Gastroesophageal sphincter (tissue), 4 donors: ENCODE measurements at places on chromosomes 4 and X. TPM values are rescaled to one million over a fixed set of nuclear protein-coding genes. Genes with fewer than 3 reads are reported as not detected.

DNA sequence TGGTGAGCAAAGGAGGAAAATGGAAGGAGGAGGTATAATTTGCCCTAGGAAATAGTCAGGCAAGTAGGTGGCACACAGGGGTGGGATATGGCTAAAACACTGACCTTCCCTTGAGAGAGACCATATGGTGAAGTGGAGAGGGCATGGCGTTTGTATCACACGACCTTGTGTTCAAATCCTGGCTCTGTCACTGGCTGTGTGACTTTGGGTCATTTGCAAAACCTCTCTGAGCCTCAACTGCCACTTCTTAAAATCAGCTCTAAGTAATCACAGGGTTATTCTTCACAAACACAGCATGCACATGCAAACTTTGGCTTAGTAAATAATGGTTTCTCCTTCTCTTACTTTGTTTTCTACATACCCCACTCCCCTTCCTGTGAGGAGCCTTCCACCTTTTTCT lies 8.7 kb downstream of the PDGFRA start:
- no peak for ATAC-seq

DNA sequence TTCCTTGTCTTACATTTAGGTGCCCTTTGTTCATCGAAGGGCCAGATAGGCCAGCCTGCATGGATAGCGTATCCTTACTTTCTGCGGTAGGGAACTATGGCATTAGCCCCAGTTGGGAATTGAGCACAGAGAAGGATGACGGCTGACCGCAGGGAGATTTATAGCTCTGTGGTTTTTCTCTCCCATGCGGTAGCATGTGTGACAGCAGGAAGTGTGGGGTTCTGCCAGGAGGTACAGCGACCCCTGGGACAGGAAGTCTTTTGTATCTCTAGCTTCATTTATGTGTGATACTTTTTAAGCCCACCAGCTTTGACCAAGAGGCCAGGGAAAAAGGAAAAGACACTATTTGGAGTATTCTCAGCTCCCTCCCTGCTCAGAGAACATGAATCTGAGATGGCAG lies 33.1 kb downstream of the GAB3 start:
- no peak for ATAC-seq

- no peak for ATAC-seq
Measured at GRCh38 chr4:150236626-150237025, 158.4 kb downstream of the DCLK2 start.

DNA sequence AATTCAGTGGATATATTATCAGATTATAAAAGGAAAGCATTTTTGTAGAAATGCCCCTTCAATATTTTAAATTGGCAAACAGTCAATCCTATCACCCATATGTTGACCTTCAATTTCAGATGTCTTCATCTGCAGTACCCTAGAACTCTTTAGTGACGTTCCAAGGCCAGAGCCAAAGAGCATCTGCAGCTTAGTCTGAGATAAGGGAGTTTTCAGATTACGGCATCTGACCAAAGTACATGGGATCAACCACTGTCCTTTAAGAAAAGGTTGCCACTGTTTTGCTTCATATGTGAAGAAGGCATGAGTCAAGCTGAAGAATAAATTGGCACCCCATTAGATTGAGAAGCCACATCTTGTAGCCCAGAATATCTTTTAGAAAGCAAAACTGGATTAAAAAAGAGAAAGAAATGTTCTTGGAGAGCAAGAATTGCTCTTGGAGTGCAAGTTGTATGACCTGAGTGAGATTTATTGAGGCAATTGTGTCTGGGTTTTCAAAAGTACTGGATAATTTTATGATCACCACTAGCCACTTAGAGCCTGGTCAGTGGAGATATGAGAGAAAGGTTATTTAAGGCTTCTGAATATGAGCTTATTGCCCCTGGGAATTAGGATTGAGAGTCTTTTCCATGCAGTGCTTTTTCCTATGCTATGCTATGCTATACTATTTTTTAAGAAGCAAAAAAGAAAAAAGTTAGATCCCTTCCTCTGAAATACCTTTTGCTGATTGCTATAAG lies 251.9 kb upstream of the NR3C2 start:
- no peak for ATAC-seq

GRCh38 chr4:120693816-120694215 lies 228.7 kb downstream of the PRDM5 start:
- no peak for ATAC-seq

- ATAC-seq, result no peak
Measured at GRCh38 chrX:111831343-111831742, 44.6 kb upstream of the TRPC5OS start.

- peak; percentile 92 for ATAC-seq
Measured at GRCh38 chrX:13064599-13065143, 20.3 kb upstream of the FAM9C start.

DNA sequence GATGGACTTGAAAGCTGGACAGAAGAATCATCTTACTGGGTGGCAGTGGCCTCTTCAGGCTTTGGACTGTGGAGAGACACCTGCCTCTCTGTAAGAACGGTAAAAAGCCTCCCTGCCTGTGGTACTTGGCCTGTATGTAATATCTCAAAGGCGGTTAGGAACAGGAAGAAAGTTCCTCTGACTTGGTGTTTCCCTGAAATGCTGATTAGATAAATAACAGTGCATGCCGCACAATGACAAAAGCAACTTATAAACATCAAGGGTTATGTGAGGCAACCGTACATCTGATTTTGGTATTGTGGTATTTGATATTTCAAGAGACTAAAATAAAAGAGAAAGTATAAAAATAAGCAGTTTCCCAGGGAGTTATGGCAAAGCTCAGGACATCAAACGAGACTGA lies 92.4 kb upstream of the SORBS2 start:
- no peak for ATAC-seq

DNA sequence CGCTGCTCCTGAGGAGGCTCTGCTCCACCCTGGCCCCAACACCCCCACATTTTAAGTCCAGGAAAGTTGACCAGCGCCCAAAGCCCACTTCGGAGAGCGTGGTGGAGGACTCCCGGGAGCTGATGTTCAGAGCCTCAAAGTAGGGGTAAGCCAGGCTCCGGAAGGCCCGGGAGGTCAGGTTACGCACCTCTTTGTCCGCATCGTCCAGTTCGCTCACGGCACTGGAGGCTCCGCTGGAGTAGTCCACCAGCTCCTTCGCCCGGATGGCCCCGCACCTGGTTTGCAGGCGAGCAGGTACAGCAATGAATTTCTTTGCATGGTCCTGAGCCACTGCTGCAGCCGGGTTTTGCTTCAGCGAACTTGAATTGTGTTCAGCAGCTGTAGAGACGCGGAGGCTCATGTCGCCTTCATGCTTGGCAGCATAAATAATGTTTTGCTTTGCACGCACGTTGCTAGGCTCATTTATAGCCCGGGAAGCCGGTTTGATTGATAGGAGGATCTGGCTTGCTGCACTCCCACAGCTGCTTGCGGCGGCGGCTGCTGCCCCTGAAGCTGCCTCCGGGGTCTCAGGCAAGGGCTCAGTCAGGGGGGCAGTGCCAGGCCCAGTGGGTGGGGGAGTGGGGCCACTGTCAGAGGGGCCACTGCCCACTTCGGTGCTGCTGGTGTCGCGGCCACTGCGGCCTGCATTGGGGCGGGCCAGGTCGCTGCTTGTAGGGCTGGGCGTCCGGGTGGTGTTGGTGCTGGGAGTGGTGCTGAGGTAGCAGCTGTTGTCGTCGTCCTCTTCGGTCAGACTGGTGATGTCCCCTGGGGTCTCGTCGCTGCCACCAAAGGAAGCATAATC lies 4.8 kb downstream of the C4orf54 start:
- ATAC-seq, result no peak

GRCh38 chr4:112214390-112215264 lies 17.0 kb upstream of the AP1AR start:
- no peak for ATAC-seq

GRCh38 chrX:11462648-11463047 lies 169.4 kb downstream of the AMELX start:
- ATAC-seq, result no peak

GRCh38 chrX:145002771-145003170 lies 244.5 kb upstream of the SPANXN1 start:
- no peak for ATAC-seq

DNA sequence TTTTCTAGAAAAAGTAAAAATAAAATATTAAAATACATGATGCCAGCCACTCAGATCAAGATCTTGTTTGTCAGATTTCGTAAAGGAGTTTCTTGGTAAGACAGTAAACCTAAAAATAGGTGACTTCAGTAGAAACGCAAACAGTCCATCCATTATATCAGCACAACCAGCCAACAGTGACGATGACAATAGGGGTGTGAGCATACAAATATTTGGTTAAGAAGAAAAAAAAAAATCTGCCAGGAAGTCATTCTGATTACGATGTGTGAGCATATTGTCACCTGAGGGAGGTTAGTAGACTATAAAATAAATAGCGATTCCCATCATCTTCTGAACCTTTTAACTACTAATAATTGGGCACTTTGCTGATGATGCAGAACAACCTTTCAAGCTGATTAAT lies 37.6 kb downstream of the SLC7A11 start:
- no peak for ATAC-seq

DNA sequence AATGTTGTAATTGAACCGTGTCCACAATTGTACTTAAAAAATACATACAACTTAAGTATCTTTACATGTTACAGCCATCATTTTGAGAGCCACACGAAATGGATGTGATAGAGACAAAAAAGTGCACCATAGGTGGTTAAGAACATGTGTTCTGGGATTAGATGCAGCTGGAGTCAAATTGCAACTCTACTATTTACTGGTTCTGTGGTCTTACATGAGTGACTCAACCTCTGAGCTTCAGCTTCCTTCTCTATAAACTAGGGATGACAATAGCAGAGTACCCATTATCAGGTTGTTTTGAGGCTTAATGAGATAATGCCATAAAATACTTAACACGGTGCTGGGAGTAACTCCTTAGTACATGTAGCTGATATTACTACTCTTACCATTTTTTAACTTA lies 130.4 kb downstream of the IDS start:
- no peak for ATAC-seq

DNA sequence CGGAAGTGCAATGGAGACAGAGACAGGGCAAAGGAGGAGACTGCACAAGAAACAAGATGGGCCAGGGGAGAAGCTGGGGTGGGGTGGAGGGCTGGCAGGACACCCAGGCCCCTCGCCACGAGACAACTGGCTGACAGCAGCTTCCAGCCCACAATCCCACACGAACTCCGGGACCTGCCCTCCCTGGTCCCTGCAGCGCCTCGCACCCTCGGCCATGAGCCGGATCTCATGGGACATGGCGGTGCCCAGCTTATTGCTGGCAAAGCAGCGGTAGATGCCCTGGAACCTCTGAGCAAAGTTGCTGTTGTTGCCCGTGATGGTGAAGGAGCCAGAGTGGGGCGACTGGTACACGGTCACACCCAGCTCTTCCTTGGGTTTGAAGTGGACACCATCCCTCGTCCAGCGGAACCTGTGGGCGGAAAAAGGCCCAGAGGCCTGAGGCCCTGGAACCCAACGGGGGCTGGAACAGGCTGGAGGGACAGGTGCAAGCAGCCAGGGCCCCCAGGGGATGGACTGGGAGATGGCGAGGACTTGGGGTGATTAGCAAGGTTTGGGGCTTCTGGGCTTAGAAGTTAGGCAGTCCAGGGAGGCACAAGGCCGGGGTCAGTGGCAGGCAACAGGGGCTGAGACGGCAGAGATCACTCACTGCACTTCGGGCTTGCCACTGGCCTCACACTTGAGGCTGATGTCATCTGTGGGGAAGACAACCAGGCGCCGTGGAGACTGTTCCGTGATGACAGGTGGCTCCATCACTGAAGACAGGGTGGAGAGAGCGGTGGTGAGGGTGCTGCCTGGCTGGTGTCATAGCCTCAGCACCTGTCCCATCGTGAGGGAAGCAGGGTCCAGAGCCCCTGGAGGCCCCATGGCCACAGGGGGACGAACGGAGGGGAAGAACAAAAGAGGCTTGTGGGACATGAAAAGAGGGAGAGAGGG lies 13.8 kb downstream of the L1CAM start:
- ATAC-seq, result no peak

- ATAC-seq, result no peak
Measured at GRCh38 chrX:1480082-1480785, 27.5 kb upstream of the ASMTL start.

DNA sequence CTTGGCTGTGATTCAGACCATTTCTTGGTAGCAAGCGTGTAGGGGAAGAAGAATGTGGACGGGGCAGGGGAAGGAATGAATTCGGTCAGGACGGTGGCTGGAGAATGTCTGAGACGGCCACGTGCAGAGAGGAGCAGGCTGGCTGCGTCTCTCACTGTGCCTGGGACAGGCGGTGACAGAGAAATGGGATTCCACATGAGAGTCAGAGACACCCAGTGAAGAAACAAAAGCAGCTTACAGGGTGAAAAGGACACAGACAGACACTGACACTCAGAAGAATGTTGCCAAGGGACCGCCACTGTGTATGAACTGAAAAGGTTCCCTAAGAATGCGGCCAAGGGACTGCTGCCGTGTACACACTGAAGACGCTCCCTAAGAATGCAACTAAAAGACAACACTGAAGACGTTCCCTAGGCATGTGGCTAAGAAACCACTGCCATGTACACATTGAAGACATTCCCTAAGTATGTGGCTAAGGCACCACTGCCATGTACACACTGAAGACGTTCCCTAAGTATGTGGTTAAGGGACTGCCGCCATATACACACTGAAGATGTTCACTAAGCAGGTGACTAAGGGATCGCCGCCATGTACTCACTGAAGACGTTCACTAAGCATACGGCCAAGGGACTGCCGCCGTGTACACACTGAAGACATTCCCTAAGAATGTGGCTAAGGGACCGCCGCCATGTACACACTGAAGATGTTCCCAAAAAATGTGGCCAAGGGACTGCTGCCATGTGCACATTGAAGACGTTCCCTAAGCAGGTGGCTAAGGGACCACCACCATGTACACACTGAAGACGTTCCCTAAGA lies 49.1 kb downstream of the DHRSX start:
- no peak for ATAC-seq

S100G gene
- not detected for total RNA-seq

FGFBP1 gene
- total RNA-seq, result 0.27 TPM

RNF175 gene
- total RNA-seq, result 0.16 TPM

ARHGEF38 gene
- total RNA-seq, result not detected

TEX13D gene
- 1.2 TPM for total RNA-seq

FAM184B gene
- total RNA-seq, result under 0.01 TPM

SSX3 gene
- total RNA-seq, result not detected

TMEM47 gene
- total RNA-seq, result 308 TPM

PAGE2B gene
- not detected for total RNA-seq

TDO2 gene
- total RNA-seq, result not detected
